GM12891 (cell line): ENCODE measurements at places on chromosomes 5 and 9.

DNA sequence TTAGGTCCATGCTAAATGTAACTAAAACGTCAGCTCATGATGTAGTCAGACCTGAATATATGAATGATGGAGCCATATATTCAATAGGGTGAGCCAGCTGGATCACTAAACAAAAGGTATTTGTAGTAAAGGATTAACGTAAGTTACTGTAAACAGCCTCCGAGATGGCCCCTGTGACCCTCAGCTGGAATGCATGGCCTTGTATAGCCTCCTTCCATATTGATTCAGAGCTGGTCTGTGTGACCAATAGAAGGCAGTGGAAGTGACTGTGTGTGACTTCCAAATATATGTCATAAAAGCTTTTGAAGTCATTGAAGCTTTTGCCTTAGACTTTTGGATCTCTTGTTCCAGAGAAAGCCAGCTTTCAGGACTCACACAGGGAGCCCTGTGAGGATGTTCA lies 154.4 kb upstream of the CHD1 start:
- no peak for DNase-seq

GRCh38 chr9:7507566-7508270 lies 291.9 kb downstream of the DMAC1 start:
- DNase-seq = no peak

- no peak for DNase-seq
These were observed 652 bp downstream of the ARSK start for GRCh38 chr5:95555553-95555952.

DNA sequence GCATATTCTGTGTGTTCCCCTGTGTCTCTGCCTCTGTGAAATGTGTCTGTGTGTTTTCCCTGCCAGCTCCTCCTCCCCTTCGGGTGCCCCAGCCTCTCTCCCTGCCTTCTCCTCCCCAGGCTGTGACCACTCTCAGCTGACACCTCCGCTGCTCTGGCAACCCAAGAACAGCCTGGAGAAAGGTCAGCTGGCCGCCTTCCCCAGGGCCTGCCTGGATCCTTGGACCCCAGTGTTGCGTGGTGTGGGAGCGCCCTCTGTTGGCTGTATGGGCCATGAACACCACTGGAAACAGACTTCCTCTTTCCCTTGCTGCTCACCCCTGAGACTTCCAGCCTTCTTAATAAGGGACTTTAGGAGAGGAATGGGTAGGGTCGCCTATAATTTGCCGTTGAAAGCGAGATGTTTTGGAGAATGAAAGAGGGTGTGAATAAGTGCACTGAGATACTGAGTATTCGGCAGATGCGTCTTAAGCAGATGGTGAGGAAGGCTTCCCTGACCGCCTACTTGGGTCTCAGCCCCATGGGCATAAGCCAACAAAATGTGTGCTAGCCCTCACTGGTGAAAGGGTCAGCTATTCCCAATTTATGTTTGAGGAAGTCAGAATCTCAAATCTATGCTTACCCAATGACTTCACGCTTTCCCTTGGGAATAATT lies 114.9 kb upstream of the TRIM32 start:
- DNase-seq = peak; percentile 47
